ENCODE measurements at places on chromosomes 7 and 10. TPM values are rescaled to one million over a fixed set of nuclear protein-coding genes. Genes with fewer than 3 reads are reported as not detected.

DNA sequence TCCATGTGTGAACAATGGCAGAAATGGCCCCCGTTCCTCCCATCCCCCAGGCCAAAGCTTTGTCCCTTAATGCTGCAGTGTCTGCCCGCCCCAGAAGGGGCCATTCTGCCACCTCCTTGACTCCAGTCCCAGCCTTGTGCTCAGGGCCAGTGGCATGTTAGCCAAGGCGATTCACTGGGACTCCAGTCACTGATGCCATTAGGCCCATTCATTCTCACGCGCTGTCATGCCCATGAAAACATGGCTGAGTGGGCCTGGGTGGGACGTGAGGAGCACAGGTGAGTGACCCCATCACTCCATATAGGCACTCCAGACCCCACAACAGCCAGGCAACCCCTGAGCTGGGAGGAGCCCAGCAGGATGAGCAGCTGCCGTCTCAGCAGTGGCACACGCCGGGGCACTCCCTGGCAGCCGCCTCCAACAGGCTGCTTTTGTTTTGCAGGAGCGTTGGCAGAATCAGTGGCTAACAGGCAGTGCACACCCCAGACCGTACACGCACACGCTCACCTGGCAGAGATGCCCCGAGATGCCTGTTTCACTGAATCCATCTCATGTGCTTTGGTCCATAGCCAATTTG lies 79.5 kb downstream of the TCERG1L start:
- no peak overlapping the region for H3K27ac ChIP-seq
- no peak for DNase-seq
- H3K4me3 ChIP-seq, result no peak overlapping the region
- H3K36me3 ChIP-seq, result no peaks in the 10 kb centered on the region
- H3K27me3 ChIP-seq, result no peaks in the 10 kb centered on the region

DNA sequence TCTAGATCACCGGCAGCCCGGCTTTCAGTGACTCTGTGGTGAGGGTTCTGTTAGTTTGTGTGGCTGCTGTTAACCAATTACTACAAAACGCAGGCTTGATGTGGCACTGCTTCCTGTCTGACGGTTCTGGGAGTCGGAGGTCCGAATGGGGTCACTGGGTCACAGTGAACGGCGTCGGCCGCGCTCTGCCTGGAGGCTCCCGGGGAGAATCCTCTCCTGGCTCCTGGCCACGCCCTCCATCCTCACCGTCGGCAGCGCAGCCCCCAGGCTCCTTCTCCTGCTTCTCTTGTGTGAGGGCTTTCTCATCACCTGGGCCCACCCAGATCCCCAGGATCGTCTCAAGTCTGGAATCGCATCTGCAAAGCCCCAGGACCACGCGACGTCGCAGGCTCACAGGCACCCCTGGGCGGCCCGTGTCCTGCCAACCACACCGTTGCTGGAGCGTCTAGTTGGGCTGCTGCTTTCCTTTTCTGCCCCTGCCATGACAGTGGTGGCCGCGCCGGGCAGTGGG lies 31.8 kb upstream of the NKX6-2 start:
- H3K27me3 ChIP-seq, result no peaks in the 10 kb centered on the region
- DNase-seq, result no peak
- H3K4me3 ChIP-seq, result no peak overlapping the region
- no peaks in the 10 kb centered on the region for H3K36me3 ChIP-seq
- H3K4me1 ChIP-seq, result no peaks in the 10 kb centered on the region

- peak; percentile 68 for DNase-seq
- H3K27ac ChIP-seq, result no peak overlapping the region
- H3K4me1 ChIP-seq, result no peaks in the 10 kb centered on the region
- H3K36me3 ChIP-seq, result no peaks in the 10 kb centered on the region
- no peaks in the 10 kb centered on the region for H3K27me3 ChIP-seq
- H3K4me3 ChIP-seq, result no peak overlapping the region
Observed at GRCh38 chr7:106153891-106154449, 41.9 kb upstream of the SYPL1 start.

DNA sequence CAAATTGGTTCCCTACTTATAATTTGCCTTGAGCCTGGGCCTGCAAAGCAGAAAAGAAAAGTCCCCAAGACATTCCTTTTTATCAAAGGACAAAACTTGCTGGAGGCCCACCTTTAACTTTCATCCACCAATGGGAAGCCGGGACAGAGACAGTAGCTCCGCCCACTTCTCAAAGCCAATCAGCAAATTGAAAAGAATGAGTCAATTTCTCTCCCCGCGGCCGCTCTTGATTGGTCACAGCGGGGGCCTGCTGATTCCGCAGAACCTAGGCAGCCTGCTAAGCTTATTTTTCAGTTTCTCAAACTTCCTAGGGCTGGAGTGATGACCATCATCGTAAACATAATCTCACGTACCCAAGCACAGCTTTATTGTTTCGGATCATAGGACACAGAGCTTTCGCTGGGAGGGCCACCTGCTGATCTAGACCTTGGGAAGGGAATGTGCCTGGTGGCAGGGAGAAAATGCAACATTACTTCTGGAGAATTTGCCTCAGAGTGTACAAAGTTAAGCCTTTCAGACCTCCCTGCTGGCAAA lies at the start of gene SLC13A4:
TSS of gene SLC13A4 (minus strand) at position 51 of the 534 bp plus-strand sequence. CDS start 690 bp downstream, outside the sequence.
- no peak within 1 kb of the TSS for H3K27ac ChIP-seq
- no peaks in the 10 kb centered on the region for H3K27me3 ChIP-seq
- H3K4me3 ChIP-seq, result no peak within 1 kb of the TSS
- no peaks in the 10 kb centered on the region for H3K4me1 ChIP-seq
- DNase-seq, result no peak

DNA sequence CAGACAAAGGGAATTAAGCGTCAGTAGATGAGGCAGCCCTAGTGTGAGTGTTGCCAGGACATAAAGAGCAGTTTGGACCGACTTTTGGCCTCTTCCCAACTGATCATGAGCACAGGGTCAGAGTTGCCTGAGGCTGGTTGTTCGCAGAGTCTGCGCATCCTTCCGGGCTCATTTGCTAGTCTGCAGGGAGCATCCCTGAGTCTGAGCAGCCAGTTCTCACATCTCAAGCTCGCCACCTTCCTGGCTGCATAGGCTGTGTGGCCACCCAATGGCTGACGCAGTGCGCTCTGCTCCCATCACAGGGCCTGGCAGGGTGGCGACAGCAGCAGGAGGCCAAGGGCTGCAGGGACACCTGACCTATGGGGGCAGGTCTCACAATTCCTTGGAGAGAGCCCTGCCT lies 5.0 kb downstream of the GAD2 start:
- no peak overlapping the region for H3K4me3 ChIP-seq
- no peaks in the 10 kb centered on the region for H3K4me1 ChIP-seq
- no peaks in the 10 kb centered on the region for H3K36me3 ChIP-seq
- H3K27me3 ChIP-seq, result peaks cover 8% of the 10 kb centered on the region
- DNase-seq, result no peak

- no peaks in the 10 kb centered on the region for H3K36me3 ChIP-seq
- no peaks in the 10 kb centered on the region for H3K27me3 ChIP-seq
- DNase-seq, result no peak
Observed at GRCh38 chr10:84176351-84176750, 2.8 kb downstream of the GPR15LG start.

PHTF2 gene
- 20.4 TPM for total RNA-seq

PIP gene
- not detected for total RNA-seq

HHEX gene
- 0.27 TPM for total RNA-seq

COL13A1 gene
- total RNA-seq, result not detected

KRIT1 gene
- total RNA-seq, result 51.2 TPM

ATRNL1 gene
- total RNA-seq, result not detected

Data from naive thymus-derived CD4-positive, alpha-beta T cell (primary cell).